ENCODE measurements at places on chromosomes 7 and 10.

DNA sequence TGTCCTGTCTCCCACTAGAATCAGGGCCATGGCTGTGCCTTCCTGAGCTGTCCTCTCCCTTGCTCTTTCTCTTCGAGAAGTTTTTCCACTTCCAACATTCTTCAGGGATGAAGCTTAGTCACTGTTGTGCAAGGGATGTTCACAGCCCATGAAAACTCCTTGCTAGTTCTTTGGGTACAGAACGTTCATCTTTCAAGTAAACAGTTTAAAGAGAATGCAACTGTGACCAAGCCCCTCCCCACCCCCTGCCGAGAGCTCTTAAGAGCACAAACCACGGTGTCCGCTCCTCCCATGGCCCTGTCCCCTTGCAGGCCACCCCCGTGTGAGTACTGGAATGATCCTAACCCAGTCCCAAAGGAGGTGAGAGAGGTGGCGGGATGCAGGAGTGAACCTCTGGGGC is 161.1 kb upstream of the RHEB start:
- no peak for DNase-seq

- DNase-seq, result no peak
Observed at GRCh38 chr10:60649485-60650377, 128.5 kb upstream of the CDK1 start.

- DNase-seq, result no peak
Observed at GRCh38 chr7:22759721-22760120, 32.7 kb downstream of the IL6 start.

GRCh38 chr7:45687721-45688120 is 113.6 kb downstream of the ADCY1 start:
- no peak for DNase-seq

- DNase-seq, result no peak
Observed at GRCh38 chr7:144791488-144791887, 44.4 kb downstream of the TPK1 start.

- peak; percentile 95 for DNase-seq
Observed at GRCh38 chr7:13990319-13990983, 985 bp upstream of the ETV1 start.

- no peak for DNase-seq
Observed at GRCh38 chr10:59047180-59047579, 129.3 kb upstream of the PHYHIPL start.

DNA sequence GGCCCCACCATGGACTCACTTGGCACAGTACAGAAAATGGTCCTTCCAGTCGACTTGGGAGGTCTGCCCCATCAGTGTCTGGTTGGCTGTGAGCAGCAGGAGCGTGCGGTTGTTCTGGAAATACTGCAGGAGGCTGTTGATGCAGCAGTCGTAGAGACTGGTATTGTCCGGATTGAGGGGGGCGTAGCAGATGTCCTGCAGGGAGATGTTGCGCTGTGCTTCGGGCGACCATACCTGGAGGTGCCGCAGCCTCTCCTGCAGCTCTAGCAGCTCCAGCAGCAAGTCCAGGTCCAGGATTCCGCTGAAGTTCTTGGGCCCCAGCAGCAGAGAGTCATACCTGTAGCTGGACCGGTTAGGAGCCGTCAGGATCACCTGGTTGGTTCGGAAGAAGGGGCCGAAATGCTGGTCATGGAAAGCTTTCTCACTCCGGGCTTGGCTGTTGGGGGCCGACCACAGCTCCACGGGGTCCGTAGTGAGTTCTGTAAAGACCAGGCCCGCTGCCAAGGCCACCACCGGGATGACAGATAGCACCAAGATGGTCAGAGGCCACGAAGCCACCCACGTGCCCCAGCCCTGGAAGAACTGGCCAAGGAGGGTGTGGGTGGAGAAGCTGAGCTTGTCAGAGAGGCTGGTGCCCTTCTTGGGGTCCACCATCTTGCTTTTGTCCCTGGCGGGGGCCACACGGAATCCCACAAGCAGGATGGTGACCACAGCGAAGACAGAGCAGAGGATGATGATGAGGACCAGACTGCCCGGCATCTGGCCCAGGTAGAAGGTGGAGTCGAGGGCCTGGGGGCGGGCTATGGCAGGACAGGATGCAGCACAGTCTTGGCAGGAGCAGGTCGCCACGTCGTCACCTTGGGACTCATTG is 2.1 kb downstream of the NPC1L1 start:
- DNase-seq, result no peak

GRCh38 chr10:75484717-75485116 is 53.3 kb downstream of the LRMDA start:
- DNase-seq, result no peak

DNA sequence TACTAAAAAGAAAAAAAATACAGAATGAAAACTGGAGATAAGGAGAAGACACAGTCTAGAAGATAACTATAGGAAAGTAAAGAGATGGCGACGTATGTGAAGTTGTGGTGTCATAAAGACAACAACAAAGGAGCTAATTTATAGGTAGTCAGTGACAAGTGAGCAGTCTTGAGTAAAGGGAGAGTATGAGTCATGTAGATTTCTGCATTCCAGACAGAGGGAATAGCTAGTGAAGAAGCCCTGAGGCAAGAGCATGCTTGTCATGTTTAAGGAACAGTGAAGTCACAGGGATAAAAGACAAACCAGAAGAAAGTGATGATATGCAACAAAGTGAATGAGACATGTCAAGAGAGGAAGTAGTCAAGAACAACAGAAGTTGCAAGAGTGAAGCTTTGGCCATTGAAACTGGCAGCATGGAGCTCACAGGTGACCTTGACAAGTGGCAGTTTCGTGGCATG is 2.3 kb upstream of the MIOS start:
- DNase-seq, result no peak

DNA sequence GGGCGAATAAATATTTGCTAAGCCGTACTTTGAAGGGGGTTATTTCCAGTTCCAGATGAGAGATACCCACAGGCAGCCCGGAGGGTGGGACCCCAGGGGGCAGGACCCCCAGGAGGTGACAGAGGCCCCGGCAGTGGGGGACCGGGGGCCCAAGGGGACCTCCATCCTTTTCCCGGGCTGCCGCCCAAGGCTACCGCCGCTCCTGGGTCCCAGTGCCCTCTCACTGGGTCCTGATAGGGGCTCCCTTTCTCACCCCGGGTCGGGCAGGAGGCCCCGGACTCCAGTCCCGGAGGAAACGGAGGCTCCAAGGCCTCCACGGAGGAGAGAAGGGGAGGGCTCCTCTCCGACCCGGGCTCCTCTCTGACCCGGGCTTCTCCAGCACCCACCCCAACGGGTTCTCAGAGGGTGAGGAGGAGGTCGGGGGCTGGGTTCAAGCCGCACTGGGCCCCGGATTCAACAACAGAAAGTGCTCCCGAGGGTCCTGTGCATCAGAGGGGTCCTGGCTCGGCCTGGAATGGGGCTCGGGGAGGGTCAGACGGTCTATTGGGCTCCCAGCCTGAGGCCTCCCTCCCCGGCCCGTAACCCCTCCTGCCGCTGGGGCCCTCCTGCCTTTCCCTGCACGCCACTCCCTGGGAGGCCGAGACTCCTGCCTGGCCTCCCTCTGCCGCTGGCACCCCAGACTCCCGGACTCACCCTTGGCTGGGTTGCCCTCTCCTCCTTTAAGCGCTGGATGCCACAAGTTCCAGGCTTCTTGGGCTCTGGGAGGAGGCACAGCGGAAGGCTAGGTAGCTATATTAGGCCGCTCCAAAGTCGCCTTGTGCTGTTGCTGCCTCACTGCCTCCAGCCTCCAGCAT is 62.5 kb downstream of the ZNF37A start:
- DNase-seq, result no peak

GRCh38 chr7:115328018-115328417 is 406.1 kb downstream of the MDFIC start:
- no peak for DNase-seq

GRCh38 chr10:102633287-102633686 is 11.0 kb upstream of the TRIM8 start:
- peak; percentile 79 for DNase-seq

DNA sequence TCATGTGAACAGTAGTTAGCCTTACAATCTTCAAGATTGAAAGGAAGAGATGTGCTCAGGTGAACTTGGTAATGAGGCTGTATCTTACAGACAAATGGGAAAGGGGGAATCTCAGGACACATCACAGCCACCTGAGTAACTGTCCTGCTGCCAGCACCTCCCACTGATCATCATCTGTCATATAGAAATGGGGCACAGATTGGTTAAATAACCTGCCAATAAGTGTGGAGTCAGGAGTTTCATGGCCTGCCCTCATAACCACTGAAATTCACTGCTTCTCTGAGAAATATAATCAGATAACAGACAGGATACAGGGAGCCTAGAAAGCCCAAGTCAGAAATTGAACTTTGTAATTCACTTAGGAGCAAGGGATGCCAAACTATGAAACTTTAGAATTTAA is 64.9 kb upstream of the TAS2R16 start:
- DNase-seq, result no peak

DNA sequence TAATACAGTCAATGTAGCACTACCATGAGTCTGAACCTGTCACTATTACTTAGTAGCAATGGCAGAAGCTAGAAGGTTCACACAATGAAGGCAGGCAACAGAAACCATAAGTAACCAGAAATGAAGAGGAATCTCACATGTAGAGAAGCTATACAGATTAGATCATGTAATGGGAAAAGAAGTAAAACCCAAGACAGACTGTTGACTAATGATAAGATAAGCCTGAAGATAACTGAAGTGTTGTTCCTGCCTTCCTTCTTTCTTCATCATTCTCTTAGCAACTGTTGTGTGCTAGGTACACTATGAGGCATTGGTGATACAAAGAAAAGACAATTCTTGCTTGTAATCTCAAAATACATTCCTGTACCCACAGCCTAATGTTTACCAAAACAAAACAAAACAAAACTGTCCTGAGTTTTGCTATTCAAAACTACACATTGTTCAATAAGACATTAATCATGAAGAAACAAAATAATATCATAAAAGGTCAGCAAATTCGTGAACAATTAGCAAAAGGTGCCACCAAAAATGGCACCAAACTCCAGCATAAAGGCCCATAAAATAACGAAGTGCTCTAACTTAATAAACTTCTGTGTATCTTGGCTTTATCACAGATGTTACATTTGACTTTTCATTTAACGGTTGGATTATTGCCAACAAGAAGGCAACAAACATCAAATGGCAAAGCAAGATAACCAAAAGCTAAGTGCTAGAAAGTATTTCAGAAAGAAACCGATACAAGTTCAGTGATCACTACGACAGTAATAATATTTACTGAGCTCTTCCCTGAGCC is 27.1 kb downstream of the ZNF800 start:
- no peak for DNase-seq

GRCh38 chr10:2836921-2837662 is 230.3 kb upstream of the PFKP start:
- DNase-seq, result no peak

DNA sequence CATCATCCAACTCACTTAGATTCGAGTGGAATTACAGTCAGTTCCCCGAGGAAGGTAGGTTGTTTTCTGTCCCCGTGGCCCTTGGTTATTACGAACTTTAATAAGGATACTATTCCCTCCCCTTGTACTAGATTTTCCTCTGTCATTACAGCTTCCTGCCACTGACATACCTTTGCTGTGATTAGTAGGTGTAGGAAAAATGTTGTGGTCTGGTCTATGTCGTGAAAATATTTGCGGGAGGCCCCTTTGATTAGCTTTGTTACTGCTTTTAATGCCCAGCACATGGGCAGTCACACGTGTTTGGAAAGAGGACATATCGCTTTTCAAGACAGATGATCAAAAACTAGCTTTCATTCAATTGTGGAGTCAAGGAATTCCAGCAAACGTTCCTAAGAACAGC is 92.2 kb downstream of the GATA3 start:
- no peak for DNase-seq

- DNase-seq, result no peak
Observed at GRCh38 chr7:74042746-74043522, 15.0 kb downstream of the ELN start.

- no peak for DNase-seq
Observed at GRCh38 chr7:10706875-10707493, 266.7 kb upstream of the PHF14 start.

DNA sequence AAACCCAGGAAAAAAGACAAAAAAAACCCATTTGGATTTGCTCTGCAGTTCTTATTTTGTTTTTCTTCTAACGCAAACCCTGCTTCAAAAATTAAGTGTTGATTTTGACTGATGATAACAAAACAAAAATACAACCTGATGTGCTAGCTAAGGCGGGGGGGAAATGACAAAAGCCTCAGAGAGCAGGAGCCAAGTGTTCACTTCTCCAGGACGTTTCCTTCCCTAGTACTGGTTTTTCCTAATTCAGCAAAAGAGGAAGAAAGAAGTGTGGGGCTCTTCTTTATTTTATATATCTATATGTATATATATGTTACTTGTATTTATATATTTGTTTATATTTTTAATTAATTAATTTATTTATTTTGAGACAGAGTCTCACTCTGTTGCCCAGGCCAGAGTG is 28.0 kb downstream of the SNX10 start:
- DNase-seq, result no peak

DNA sequence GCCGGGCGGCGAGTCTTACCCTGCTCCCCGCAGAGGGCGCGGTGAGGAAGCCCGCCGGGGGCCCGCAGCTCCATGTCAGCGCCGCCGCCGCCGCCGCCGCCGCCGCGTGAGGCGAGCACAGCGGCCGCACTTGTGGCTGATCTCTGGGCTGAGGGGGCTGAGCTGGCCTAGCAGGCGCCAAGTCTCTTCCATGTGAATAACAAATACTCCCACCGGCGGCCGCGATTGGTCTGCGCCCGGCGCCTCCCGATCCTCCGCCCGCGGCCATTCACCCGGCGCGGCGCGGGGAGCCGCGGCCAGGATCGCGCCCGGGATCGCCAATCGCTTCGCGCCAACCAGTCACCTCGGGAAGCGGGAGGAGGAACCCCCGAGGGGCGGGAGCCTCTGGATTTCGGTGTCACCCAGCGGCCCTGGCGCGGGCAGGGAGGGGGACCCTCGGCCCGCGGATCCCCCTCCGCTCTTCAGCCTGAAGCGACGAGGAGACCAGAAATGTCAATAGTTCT is at the start of gene GRM8:
Gene GRM8, minus strand, starts transcription at position 164 of the 503 bp plus-strand sequence.
- DNase-seq, result peak; percentile 83

GRCh38 chr7:50687096-50687495 is 95.6 kb downstream of the GRB10 start:
- DNase-seq, result no peak

- DNase-seq, result no peak
Observed at GRCh38 chr7:147779949-147780348, 810.6 kb upstream of the C7orf33 start.

DNA sequence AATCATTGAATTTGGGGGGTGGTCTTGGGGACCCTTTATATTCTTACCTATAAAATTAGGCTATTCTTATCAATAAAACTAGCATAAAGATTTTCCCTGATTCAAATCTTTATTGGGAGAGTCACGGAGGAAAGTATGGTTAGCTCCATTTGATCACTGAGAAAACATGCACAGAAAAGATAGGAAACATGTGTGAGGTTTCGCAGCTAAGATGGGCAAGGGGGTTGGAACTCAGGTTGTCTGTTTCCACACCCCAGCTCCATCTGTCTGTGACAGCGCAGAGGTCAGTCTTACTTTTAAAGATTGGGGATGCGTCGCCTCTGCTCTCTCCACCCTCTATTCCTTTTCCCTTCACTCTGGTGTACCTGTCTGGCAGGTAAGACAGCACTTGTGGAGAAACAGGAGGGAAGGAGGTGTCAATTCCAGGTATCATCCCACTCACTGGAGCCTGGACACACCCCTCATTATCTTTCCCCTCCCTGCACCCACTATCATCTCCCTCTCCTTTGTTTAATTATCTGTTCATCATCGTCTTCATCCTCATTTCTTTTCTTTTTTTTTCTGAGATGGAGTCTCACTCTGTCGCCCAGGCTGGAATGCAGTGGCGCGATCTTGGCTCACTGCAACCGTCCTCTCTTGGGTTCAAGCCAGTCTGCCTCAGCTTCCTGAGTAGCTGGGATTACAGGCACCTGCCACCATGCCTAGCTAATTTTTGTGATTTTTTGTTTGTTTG is 2.4 kb upstream of the DENND10 start:
- no peak for DNase-seq

Data from kidney (tissue), 22 donors.